ENCODE measurements at places on chromosomes 5 and 9.

DNA sequence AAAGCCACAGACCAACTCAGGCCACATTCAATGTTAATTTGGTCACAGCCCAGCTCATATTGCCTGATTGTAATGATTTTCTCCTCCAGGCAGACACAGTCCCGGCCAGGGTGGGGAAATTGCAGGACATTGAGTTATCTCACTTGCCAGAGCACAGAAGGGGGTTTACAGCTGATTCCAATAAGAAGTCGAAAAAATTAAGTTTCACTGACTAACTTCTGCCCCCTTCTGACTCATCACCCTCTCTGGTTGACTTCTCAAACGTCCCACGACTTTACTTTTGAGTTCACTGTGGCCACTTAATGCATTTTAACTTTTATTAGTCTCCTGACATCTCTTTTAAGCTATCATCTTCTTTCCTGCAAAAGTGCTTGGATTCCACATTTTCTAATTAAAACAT lies 321.4 kb upstream of the WWC1 start:
- H3K27ac ChIP-seq: peak overlapping the region; percentile 30
- H3K27me3 ChIP-seq: no peaks in the 10 kb centered on the region
- DNase-seq: peak; percentile 75
- peaks cover 21% of the 10 kb centered on the region for H3K36me3 ChIP-seq
- peaks cover 15% of the 10 kb centered on the region for H3K4me1 ChIP-seq

GRCh38 chr9:133155156-133155555 lies 8.6 kb downstream of the GBGT1 start:
- H3K36me3 ChIP-seq: no peaks in the 10 kb centered on the region
- no peaks in the 10 kb centered on the region for H3K27me3 ChIP-seq
- H3K4me1 ChIP-seq: no peaks in the 10 kb centered on the region
- no peak for DNase-seq
- no peak overlapping the region for H3K4me3 ChIP-seq

- no peak for DNase-seq
- no peak overlapping the region for H3K4me3 ChIP-seq
- H3K36me3 ChIP-seq: no peaks in the 10 kb centered on the region
- peaks cover 35% of the 10 kb centered on the region for H3K27me3 ChIP-seq
Observed at GRCh38 chr5:133818869-133819600, 149.4 kb downstream of the C5orf15 start.

GRCh38 chr9:132069046-132069898 lies 10.4 kb downstream of the MED27 start:
- H3K27me3 ChIP-seq: no peaks in the 10 kb centered on the region
- no peak overlapping the region for H3K4me3 ChIP-seq
- no peaks in the 10 kb centered on the region for H3K36me3 ChIP-seq
- DNase-seq: peak; percentile 59

DNA sequence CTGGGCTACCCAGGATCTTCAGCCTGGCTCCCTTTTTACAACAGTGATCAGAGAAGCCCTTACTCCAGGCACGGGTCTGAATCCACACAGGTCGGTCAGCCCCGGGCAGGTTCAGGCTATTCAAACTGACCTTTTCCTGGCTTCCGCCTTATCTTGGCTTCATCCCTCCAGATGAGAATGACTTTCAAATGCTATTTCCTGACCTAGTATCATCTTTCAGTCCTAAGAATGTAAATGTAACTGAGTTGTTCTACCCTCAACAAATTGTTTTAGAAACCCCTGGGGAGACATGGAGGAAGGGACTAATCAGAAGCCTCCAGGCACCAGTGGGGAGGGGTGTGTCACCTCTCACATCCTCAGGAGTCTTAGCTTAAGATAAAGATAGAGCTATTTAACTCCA lies 213.2 kb downstream of the EPB41L4A start:
- H3K4me3 ChIP-seq: no peak overlapping the region
- no peaks in the 10 kb centered on the region for H3K4me1 ChIP-seq
- no peaks in the 10 kb centered on the region for H3K27me3 ChIP-seq
- no peak for DNase-seq
- no peaks in the 10 kb centered on the region for H3K36me3 ChIP-seq
- no peak overlapping the region for H3K27ac ChIP-seq

GRCh38 chr9:21592063-21592338 lies 109.9 kb upstream of the IFNE start:
- peak overlapping the region; percentile 19 for H3K4me3 ChIP-seq
- peaks cover 48% of the 10 kb centered on the region for H3K4me1 ChIP-seq
- peak overlapping the region; percentile 92 for H3K27ac ChIP-seq
- no peaks in the 10 kb centered on the region for H3K27me3 ChIP-seq

DNA sequence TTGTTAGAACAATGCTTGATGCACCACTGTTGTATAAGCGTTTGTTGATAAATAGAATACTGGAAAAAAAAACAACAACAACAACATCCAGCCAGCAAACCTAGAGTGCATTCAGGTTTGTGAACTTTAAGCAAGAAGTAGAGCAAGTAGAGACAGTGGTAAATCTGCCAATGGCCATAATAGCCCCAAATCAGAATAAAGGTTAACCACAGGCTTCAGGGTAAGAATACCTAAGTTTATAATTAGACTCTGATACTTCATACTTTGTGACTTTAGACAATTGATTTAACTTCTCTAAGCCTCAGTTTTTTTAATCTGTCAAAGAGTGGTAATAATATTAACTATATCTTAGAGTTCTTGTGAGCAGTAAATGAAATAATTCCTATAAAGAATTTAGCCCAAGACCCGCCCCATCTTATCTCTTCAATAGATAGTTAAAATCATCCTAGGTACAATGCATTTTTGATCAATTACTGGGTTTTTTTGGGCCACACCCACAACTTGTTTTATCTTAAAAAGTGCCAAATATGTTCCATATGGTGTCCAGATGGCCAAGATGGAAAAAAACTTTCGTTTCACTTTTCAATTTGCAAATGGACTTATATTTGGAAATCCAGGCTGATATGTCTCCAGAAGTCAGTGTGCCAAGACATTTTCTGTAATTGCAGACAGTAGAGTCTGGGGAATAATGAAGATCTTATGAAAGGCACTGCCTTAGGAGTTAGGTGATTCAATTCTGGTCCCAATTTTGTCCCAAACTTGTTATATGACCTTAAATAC lies 24.5 kb upstream of the DPYSL3 start:
- H3K27me3 ChIP-seq: no peaks in the 10 kb centered on the region
- peak; percentile 55 for DNase-seq
- H3K27ac ChIP-seq: peak overlapping the region; percentile 63

DNA sequence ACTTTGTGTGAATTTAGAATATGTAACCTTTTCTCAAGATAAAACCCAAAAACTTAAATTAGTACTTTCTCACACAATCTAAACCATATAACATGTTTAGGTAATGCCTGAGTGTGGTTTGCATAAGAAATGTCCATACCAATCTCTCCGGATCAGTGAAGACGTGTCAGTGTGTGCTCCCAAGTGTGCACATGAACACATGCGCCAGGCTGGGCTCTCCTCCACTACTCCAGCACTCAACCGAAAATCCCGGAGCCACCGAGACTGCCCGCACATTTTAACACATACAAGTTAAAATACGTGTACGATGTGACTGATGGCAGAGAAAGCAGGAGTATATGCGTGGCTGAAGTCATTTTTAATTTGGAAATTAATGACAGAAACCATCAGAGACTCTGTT lies 658.4 kb downstream of the EFNA5 start:
- no peaks in the 10 kb centered on the region for H3K27me3 ChIP-seq
- no peak overlapping the region for H3K27ac ChIP-seq
- H3K4me1 ChIP-seq: no peaks in the 10 kb centered on the region
- H3K4me3 ChIP-seq: no peak overlapping the region
- DNase-seq: no peak
- H3K36me3 ChIP-seq: no peaks in the 10 kb centered on the region

DNA sequence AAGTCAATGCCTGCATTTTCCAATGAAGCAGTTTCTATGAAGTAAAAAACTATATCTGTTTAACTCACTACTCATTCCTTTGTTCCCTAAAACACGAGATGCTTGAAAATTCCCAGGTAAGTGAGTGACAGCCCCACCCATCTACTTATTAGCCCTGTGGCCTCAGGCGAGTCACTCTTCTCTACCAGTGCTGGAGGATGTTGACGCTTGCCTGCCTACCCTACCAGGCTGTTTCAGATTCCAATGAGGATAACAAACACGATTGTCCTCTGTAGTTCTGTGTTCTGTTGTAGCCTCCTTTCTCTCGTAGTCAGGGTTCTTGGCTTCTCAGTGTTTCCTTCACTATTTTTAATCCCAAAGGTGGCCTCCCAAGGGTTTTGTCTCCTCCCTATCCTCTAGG lies 388.8 kb downstream of the KDM4C start:
- no peak for DNase-seq
- no peaks in the 10 kb centered on the region for H3K27me3 ChIP-seq
- no peaks in the 10 kb centered on the region for H3K36me3 ChIP-seq
- H3K4me1 ChIP-seq: no peaks in the 10 kb centered on the region
- no peak overlapping the region for H3K27ac ChIP-seq
- no peak overlapping the region for H3K4me3 ChIP-seq

GRCh38 chr5:104942735-104943134 lies 1380.1 kb upstream of the NUDT12 start:
- H3K36me3 ChIP-seq: no peaks in the 10 kb centered on the region
- no peak for DNase-seq
- H3K27me3 ChIP-seq: no peaks in the 10 kb centered on the region
- no peak overlapping the region for H3K27ac ChIP-seq
- H3K4me1 ChIP-seq: no peaks in the 10 kb centered on the region

DNA sequence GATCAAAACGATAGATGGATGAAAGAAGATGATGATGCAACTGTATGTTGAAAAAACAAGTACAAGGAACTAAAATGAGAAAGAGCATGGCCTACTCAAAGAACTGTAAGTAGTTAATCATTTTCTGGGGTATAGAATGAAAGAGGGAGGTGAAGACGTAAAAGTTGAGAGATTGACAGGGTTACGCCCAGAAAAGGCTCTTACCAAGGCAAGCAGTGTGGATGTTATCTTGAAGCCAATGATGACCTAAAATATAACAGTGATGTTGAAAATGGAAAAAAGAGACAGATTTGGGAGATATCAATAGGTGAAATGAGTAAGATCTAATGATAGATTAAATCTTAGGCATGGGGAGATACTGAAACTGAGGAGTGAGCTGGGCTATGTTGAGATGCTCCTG lies 80.4 kb upstream of the GNAQ start:
- no peaks in the 10 kb centered on the region for H3K27me3 ChIP-seq
- H3K27ac ChIP-seq: no peak overlapping the region
- H3K36me3 ChIP-seq: no peaks in the 10 kb centered on the region

- H3K4me3 ChIP-seq: peak overlapping the region; percentile 93
- DNase-seq: peak; percentile 71
- H3K27me3 ChIP-seq: no peaks in the 10 kb centered on the region
- peaks cover 49% of the 10 kb centered on the region for H3K4me1 ChIP-seq
Observed at GRCh38 chr5:132260051-132260450, 2.6 kb downstream of the PDLIM4 start.

DNA sequence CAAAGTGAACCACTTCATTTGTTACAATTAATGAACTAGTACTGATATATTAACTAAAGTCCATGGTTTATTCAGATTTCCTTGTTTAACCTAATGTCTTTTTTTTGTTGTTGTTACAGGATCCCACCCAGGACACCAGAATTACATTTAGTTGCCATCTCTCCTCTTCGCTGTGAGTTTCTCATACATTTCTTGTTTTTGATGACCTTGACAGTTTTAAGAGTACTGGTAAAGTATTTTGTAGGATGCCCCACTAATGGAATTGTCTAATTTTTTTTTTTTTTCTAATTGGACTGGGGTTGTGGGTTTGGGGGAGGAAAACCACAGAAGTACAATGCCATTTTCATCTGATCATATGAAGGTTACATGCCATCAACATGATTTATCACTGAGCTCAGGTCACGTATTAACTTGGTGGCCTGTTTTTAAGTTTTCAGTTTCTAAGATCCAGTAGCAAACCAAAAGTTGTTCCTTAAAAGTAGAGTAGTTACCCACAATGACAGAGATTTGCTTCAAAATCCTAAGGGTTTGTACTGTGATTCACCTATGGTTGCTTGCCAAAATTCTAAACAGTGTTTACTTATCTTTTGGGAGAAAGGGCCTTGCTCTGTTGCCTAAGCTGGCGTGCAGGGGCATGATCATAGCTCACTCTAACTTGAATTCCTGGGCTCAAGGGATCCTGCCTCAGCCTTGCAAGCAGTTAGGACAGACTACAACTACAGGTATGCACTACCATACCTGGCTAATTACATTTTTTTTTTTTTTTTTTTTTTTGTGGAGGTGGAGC lies 4.5 kb upstream of the OTULIN start:
- peak; percentile 88 for DNase-seq
- H3K36me3 ChIP-seq: no peaks in the 10 kb centered on the region
- H3K4me3 ChIP-seq: no peak overlapping the region
- peaks cover 24% of the 10 kb centered on the region for H3K4me1 ChIP-seq
- peak overlapping the region; percentile 39 for H3K27ac ChIP-seq

- H3K27ac ChIP-seq: no peak overlapping the region
- peaks cover 14% of the 10 kb centered on the region for H3K27me3 ChIP-seq
- DNase-seq: no peak
- H3K4me1 ChIP-seq: no peaks in the 10 kb centered on the region
- no peak overlapping the region for H3K4me3 ChIP-seq
Observed at GRCh38 chr9:93861736-93862358, 93.3 kb downstream of the BARX1 start.

DNA sequence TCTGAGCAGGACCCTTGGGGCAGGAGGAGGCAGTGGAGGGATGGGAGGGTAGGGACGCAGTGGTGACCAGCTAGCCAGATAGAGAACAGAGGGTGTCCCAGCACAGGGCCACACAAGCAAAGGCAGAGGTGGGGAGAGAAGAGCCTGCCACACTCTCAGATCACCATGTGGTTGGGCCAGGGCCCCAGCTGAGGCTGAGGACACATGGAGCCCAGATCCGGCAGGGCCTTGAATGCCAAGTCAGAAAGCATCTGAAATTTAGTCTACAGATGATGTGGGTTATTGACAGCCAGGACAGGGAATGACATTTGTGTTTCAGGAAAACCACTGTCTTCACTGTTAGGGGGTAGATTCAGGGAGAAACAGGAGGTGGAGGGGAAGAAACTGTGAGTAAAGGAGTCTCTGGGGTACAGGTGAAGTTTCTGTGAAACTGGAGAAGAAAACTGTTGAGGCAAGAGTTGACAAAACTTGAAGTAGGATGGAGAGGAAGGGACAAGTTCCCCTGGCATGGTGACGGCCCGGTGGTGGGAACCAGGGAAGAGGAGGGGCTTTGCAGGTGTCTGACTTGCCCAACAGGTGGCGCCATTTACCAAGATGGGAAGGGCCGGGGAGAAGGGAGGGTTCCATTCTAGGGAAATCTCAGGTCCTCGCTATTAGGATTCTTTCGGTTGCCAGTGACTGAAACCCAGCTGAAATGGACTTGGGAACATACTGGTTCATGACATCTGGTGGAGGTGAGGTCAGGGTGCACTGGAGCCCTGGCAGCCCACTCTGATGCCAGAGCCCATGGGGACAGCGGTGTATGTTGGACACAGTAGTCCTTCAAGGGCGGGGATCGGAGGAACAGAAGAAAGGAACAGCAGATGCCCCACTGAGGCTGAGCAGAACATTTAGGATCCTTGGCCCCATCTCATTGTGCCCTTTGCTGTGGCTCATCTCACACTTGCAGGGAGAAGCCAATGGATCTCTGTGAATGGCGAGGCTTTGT lies 100.1 kb downstream of the KCNIP1 start:
- H3K27me3 ChIP-seq: peaks cover 81% of the 10 kb centered on the region
- no peak overlapping the region for H3K4me3 ChIP-seq
- no peaks in the 10 kb centered on the region for H3K36me3 ChIP-seq
- no peaks in the 10 kb centered on the region for H3K4me1 ChIP-seq
- H3K27ac ChIP-seq: no peak overlapping the region
